Fibroblast of skin of left quadriceps (primary cell): ENCODE measurements at places on chromosomes 1 and 21.

DNA sequence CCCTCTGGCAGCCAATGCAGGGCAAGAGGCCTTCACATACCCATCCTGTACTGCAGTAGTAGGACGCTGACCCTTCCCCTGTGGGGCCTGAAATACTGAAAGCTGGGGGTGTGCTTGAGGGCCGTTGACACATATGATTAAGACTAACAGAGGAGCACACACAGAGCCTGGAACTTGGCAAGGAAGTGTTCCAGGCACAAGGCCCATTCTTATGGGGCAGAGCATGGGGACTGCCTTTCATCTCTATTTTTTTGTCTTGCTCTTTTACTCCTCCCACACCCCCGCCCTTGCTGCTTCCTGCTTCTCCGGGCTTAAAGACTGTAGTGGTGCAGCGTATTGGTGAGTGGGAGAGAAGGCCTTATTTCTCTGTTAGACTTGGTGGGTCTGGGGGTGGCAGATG is 137.4 kb downstream of the BACH1 start:
- no peak for DNase-seq

- DNase-seq = no peak
Observed at GRCh38 chr1:28458237-28459228, 47.3 kb upstream of the RCC1 start.

GRCh38 chr21:36035381-36035791 is 24.9 kb downstream of the SETD4 start:
- no peak for DNase-seq

DNA sequence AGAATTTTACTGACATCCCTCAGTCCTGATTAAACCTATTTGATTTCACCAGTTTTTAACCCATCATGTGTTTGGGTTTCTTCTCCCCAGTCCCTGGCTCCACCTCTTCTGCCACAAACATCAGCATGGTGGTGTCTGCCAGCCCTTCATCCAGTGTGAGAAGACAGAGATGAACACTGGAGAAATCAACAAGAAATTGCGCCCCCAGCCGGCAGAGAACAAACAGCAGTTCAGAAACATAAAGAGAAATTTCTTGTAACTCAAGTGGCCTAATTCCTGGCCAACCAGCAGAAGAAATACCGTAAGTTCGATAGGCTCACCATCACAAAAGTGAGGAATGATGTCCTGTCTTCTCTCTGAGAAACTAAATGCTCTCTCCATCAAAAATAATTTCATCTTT is 18.3 kb downstream of the S100A11 start:
- no peak for DNase-seq

- no peak for DNase-seq
Observed at GRCh38 chr1:47709872-47710231, 272.0 kb downstream of the FOXD2 start.

DNA sequence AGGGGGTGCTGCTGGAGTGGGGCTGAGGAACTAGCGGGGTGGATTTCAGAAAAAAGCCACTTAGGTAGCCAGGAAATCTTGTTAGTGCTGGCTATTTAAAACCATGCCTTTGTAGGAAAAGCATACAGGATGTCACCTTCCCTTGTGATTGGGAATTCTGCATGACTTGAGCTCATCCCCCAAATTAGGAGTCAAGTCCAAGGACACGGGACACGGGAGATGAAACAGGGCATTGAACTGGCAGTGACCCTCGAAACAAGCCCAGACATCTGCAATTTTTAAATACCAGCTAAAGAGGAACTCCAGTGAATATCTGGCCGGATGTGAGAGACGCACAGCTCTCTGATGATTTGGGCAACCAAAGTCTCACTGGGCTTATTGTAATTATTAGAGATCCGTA is 32.8 kb downstream of the C2CD2 start:
- DNase-seq = no peak

DNA sequence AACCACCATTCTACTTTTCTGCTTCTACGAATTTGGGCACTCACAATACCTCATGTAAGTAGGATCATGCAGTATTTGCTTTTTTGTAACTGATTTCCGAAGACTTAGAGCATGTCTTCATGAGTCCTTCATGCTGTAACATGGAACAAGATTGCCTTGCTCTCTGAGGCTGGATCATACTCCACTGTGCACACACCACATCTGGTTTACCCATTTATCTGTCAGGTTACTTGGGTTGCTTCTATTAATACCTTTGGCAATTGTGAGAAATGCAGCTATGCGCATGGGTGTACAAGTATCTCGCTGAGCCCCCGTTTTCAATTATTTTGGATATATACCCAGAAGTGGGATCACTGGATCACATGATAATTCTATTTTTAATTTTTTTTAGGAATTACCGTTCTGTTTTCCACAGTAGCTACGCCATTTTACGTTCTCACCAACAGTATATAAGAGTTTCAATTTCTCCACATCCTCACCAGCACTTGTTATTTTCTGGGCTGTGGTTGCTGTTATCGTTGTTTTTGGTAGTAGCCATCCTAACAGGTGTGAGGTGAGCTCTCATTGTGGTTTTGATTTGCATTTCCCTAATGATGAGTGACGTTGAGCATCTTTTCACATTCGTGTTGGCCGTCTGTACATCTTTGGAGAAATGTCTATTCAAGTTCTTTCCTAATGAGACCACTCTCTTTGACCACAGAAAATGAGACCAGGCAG is 10.7 kb upstream of the SLC2A5 start:
- DNase-seq = no peak

- no peak for DNase-seq
Observed at GRCh38 chr1:41444246-41444645, 40.2 kb downstream of the EDN2 start.

- peak; percentile 47 for DNase-seq
Observed at GRCh38 chr1:77888781-77889642, 588 bp downstream of the NEXN start.

DNA sequence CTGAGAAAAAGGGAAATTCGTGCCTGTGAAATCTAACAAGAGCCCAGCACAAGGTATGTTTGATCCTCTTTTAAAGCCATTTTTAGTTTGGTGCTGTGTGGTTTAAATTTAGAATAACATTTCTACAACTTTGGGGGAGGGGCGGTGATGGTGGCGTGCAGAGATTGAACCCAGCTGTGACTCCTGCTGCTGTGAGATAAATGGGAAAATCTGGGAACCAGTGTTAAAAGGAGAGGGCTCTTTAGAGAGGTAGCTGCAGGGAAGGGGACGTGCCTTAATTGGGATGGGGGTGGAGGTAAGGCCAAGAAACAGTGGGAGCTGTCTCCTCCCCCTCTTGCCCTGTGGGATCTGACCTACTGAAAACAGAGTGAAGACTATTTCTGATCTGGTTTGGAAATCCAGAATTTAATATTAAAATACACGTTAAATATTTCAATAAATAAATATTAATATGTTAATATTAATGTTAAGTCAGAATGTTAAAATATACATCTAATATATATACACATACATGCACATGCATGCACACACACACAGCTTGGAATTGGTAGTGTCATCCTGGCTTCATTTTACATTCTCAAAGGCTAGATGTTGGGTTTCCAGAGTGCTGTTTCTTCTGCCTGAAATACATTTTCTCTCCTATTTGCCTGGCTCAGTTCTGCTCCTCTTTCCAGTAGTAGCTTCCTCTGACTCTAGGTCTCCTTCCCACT is 30.1 kb upstream of the DNAJC6 start:
- DNase-seq = no peak

DNA sequence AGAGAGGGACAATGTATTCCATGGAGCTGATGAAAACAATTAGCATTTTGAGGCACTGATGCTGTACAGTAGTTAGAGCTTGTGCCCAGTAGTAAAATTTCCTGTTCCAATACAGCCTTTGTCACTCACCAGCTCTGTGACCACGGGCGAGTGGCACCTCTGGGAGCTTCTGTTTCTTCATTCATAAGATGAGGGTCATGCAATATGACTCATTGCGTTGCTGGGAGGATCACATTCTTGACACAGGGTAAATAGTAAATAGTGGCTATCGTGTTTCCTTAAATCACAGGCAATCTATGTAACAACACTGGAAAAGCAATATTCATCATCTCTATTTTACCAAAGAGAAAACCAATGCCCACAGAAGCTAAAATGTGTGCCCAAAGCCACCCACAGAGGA is 4.5 kb upstream of the LRRC52 start:
- no peak for DNase-seq

- DNase-seq = no peak
Observed at GRCh38 chr1:58206749-58207148, 339.8 kb downstream of the OMA1 start.

GRCh38 chr1:211305044-211305443 is 21.6 kb upstream of the TRAF5 start:
- DNase-seq = no peak

- DNase-seq = no peak
Observed at GRCh38 chr1:212500983-212501382, 68.3 kb downstream of the NENF start.

- DNase-seq = no peak
Observed at GRCh38 chr1:2086446-2087078, 36.4 kb downstream of the PRKCZ start.
